Left hindlimb (tissue), 1 donor: ENCODE measurements at places on chromosomes 3 and 15.

DNA sequence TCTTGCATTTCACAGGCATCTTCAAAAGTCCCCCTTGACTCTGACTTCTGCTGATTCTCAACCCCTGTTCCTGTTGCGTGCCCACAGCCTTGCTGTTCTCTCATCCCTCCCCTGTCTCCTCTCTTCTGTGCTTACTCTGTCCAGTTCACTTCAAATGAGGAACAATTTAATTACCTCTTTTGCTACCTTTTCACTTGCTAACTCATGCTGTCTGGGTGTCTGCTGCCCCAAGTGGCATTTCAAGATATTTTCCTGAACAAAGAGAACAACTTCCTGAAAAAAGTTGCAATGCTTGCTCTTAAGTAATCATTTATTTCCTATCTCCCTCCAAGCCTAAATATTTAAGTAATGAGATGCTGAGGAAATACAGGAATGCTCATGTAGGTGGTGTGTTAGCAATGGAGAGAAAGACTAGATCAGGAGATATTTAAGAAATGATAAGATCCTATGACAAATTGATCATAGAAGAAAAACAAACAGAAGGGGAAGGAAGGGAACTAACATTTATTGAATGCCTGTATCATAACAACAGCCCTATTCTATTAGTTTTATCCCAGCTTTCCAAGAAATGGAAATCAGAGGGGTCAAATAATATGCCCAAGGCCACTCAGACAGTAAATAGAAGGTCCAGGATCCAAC is 42.2 kb downstream of the SV2B start:
- no peak for DNase-seq

GRCh38 chr15:67013696-67014095 is 51.7 kb upstream of the SMAD3 start:
- peak; percentile 84 for DNase-seq

- no peak for DNase-seq
Observed at GRCh38 chr3:177946936-177947335, 589.3 kb upstream of the KCNMB2 start.

GRCh38 chr3:3074551-3075257 is 35.5 kb downstream of the IL5RA start:
- DNase-seq = no peak

DNA sequence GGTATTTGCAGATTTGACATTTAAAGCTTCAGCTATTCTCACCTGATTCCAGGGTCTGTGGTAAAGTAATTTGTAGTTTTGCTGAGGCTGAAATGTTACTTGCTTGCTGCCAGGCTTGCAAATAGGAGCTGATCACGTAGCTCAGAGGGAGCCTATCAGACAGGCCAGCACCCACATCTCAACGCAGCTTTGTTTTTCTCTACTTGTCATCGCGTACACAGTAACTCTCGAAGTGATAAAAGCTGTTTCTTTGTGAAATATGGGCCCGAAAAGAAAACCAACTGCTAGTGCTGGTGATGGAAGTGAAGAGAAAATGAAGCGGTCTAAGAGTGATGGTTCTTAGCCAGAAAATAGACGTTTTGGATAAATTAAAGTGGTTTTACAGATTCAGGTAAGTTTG is 23.4 kb downstream of the RAB5A start:
- DNase-seq = no peak

DNA sequence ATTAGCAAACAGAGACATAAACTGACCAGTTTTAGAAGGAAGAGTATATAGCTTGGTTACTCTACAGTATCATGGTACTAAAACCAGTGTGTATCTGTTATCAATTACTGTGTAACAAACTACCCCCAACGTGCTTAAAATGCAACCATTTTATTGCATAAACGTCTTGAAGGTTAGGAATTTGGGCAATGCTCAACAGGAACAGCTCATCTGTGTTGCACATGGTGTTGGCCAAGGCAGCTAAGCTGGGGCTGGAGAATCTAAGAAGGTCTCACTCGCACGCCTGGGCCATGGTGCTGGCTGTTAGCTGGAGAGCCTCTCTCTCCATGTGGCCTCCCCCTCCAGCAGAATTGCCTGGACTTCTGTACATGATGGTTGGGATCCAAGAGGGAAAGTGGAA is 81.2 kb upstream of the THBS1 start:
- DNase-seq = no peak

DNA sequence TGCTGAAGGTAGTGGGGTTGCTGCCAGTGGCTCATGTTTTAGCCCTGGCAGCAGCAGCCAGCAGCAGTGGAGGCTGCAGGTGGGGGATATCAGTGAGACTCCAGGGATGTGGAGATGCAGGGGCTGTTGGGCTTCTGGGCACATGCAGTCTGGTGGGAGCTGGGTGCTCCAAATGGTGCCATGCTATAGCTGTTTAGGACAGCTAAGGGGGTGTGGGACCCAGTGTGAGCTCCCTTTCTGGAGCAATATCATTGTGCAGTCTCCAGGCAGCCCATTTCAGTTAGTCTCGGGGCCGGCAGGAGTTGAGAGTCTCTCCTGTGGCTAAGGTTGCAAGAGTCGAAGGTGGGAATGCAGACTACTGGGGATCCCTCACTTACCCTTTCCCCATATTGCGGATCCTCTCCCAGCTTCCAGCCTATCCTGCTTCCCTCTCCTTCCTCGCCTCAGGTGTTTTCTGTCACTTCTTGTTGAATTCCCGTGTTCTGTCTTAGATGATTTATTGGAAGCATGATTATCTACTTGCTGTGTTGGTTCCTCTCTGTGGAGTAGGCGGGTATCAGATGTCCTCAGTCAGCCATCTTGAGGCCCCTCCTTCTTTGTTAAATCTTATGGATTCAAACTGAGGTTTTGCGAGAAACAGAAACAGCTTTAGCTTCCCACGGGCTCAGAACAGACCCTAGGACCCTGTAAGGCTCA is 112.0 kb downstream of the FAM43A start:
- no peak for DNase-seq

DNA sequence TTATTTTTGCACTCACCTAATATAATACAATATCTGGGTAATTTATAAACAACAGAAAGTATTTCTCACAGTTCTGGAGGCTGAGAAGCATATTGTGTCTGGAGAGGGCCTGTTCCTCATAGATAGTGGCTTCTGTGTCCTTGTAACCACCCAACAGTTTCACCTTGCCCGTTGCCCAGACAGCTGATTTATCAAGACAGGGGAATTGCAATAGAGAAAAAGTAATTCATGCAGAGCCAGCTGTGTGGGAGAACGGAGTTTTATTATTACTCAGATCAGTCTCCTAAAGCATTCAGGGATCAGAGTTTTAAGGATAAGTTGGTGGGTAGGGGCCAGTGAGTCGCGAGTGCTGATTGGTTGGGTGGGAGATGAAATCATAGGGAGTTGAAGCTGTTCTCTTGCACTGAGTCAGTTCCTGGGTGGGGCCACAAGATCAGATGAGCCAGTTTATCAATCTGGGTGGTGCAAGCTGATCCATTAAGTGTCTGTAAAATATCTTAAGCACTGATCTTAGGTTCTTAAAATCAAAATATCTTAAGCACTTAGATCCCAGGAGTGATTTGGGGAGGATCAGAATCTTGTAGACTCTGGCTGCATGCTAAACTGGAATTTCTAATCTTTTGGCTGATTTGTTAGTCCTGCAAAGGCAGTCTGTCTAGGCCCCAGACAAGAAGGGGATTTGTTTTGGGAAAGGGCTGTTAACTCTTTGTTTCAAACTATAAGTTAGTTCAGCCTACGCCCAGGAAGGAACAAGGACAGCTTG is 33.9 kb upstream of the C15orf39 start:
- no peak for DNase-seq
